Left lung (tissue), 14 donors: ENCODE measurements at places on chromosomes 6 and 20.

DNA sequence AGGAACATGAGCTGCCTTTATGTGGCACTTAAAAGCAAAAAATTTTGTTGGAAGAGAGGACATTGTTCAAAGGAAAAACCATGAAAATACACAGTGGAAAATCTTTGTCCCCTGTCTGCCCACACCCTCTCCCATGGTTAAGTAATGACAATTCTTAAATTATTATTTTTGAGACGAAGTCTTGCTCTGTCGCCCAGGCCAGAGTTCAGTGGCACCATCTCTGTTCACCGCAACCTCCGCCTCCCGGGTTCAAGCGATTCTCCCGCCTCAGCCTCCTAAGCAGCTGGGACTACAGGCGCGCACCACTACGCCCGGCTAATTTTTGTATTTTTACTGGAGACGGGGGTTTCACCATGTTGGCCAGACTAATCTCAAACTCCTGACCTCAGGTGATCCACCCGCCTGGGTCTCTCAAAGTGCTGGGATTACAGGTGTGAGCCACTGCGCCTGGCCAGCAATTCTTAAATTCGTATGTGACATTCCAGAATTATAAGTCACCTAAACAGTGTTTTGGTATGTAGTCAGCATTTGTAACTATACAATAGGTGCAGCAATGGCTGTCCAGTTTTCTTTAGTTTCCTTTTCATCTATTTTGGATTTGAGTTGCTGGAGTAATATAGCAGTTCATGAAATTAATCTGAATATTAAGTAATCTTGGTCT lies 636 bp upstream of the SSR1 start:
- DNase-seq, result no peak

GRCh38 chr6:99905209-99906106 lies 88.6 kb downstream of the MCHR2 start:
- DNase-seq, result no peak

GRCh38 chr6:154538640-154539191 lies 28.2 kb upstream of the CNKSR3 start:
- no peak for DNase-seq

DNA sequence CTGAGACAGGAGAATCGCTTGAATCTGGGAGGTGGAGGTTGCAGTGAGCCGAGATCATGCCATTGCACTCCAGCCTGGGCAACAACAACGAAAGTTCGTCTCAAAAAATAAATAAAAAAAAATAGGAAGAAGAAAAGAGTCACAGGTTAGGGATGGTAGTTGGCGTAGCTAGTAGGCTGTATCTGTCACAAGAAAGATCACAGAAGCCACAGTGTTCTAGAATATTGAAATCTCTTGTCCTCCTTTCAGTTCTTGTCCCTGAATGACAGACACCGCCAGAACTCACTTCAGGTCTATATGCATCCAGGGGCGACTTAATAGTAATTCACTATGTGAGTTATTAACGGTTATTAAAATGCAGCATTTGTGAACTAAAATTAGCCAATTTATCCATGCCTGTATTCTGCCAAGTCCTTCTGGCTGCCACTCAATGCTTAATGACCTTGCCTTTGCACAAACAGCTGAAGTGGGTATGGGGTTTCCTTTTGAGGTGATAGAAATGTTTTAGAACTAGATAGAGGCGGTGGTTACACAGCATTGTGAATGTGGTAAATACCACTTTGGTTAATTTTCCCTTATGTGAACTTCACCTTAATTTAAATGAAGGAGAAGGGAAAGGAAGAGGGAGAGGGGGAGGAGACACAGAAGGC lies 41.3 kb upstream of the ZMYND8 start:
- DNase-seq, result no peak

DNA sequence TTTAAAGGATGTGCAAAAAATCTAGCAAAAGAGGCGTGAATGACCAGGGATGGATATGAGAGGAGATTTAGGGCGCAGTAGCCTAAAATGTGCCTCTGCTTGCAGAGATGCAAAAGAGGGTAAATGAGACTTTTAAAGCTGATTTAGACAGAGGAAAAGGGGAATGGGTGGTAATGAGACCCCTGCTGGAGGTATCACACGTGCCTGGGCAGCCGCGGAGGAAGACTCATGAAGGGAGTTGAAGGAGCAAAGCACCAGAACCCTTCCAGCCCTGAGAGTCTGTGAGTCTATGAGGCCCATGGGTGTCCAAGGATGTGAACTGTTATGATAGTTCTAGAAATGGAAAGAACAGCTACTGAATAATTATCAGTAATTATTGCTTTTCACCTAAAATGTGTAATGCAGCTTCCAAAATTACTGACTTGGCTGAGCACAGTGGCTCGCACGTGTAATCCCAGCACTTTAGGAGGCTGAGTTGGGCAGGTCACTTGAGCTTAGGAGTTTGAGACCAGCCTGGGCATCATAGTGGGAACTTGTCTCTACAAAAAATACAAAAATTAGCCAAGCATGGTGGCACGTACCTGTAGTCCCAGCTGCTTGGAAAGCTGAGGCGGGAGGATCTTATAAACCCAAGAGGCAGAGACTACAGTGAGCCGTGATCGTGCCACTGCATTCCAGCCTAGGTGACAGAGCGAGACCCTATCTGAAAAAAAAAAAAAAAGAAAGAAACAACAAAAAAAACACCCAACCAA lies 38.2 kb upstream of the TIAM2 start:
- no peak for DNase-seq

GRCh38 chr6:25302677-25303128 lies 23.5 kb downstream of the CARMIL1 start:
- DNase-seq, result no peak

GRCh38 chr20:19211661-19212468 lies 577 bp upstream of the SLC24A3 start:
- peak; percentile 68 for DNase-seq

DNA sequence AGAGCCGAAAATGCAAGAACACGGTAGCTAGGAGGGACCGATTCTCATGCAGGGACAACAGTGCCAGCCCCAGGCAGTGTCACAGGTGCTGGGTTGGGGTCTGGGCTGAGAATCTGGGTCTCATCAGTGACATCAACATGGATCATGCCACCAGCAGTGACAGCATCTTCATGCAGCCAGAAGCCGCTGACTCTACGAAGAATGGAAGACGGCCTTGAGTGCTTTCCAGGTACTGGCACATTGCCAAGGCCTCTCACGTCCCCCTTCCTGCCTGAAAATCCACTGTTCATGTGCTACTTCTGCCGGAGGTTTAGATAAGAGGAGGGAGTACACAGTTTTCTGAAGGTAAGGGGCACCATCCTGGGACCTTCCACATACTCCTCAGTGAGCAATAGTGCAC lies 141.1 kb upstream of the FOXQ1 start:
- peak; percentile 66 for DNase-seq

GRCh38 chr6:87673237-87673636 lies 28.8 kb downstream of the AKIRIN2 start:
- DNase-seq, result no peak

DNA sequence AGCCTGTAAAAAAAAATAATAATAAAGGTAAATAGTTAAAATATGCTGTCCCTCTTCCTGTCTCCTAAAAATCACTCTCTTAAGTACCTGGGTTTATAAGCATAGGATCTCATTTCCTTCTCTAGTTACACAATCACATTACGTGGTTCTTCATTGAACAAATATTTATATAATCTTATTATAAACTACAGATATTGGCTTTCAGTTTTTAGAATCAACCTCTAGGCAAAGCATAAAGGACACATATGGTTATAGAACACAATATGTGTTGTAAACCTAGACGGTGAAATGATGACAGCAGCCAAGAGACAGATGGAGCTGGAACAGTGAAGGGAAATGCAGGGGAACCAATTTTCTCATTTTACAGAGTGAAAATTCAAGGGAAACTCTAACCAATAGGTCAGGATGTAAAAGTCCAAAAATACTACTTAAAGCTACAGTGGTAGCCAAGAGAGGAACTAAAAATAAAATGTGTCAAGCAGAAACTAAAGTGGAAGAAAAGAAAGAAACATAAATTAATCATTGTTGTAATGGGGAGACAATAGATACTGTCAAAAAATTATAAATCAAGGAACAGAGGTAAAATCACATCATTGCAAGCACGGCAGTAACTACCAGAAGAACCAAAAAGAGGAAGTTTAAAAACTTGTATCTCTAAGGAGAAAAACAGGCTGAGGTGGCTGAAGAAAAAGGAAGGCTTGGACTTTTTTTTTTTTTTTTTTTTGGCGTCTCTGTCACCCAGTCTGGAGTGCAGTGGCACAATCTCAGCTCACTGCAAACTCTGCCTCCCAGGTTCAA lies 82.8 kb upstream of the CDYL start:
- no peak for DNase-seq

DNA sequence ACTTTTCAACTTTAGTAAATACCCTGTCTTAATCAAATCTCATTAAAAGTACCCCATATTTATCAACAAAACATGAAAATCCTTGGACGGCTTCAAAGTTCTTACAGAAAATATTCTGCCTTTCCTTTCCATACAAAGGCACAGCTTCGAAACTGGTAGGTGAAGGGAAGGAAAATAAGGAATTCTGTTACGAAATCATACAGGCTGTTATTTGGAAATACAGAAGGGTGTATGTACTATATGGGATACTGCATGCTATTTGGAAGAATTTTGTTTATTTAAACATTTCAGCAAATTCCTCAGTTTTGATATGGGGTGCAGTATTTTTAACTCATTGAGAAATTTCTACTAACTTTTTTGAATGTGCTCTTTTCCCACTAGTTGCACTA lies 138.4 kb upstream of the BTN3A2 start:
- DNase-seq, result no peak

GRCh38 chr6:18595774-18596530 lies 208.8 kb downstream of the RNF144B start:
- no peak for DNase-seq

- DNase-seq, result no peak
These were observed 38.5 kb upstream of the CAP2 start for GRCh38 chr6:17354700-17355403.

DNA sequence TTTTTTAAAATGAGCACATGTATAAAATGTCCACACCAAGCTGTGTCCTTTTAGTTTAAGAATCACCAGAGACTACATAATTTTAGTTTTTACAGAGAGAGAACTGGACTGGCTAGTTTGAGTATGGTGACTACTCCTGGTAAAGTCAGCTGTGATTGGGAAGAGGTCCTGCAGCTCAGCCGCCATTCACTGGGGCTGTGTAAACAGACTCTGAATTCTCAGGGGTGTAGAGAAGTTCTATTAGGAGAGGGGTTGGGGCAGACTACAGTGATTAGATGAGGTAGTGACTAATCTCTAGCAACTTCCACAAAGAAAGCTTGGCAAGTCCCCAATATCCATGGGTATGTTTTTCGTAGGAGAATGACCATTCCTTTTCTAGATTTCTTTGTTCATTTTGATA lies 341.2 kb upstream of the MAP3K7 start:
- no peak for DNase-seq

- no peak for DNase-seq
These were observed 72.6 kb downstream of the SHPRH start for GRCh38 chr6:145891565-145891964.

DNA sequence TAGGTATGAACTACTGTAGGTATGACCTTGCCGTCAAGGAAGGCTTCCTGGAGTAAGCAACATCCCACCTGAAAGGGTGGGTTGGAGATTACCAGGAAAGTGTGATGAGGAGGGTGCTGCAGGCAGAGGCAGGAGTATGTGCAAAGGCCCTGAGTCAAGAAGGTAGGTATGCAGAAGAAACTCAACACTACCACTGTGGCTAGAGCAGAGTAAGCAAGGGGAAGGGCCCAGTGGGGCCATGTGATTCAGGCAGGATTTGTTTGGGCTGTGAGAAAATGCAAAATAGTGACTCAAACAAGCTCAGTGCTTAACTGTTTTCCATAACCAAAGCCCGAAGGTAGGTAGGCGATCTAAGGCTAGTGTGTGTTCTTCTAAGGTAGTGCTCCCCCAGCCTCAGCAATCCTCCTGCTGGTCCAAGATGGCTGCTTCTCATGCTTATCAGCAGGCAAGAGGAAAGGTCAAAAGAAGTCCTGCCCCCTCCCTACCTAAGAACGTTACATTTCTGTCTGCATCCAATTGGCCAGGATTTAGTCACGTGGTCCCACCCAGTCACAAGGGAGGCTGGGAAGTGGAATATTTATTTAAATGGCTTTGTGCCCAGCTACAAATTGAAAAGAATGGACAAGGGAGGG lies 36.2 kb upstream of the HMGA1 start:
- no peak for DNase-seq

DNA sequence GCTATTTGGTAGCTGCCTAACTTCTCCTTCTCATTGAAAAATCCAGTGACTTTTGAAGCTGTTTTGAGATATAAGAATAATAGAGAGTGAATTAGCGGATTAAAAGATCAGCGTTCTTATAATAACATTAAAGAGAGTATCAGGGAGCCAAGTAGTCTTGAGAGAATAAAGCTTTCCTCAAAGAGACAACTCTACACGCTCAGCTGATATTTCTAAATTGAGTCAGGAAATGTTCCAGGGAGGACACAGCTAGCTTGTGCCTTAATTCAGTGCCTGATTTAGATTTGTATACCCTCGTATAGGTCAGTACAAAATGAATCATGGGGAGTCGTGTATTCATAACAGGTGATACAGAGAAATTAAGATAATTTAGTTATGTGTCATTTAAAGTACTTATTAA lies 75.1 kb upstream of the QKI start:
- no peak for DNase-seq

DNA sequence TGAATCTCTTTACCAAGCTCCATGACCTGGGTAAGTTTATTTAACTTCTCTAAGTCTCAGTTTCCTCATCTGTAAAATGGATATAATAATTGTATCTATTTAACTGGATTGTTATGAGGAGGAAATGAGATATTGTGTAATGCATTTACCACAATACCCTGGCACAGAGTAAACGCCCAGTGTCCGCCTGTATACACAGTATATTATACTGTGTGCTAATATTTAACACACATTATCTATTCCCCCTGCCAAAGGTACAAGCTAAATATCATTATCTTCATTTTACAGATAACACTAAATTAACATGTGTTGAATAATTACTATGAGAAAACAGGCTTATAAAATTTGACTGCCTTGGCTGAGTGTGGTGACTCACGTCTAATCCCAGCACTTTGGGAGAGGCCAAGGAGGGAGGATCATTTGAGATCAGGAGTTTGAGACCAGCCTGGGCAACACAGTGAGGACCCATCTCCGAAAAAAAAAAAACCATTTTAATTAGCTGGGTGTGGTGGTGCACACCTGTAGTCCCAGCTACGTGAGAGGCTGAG lies 38.7 kb upstream of the TNFRSF21 start:
- no peak for DNase-seq

DNA sequence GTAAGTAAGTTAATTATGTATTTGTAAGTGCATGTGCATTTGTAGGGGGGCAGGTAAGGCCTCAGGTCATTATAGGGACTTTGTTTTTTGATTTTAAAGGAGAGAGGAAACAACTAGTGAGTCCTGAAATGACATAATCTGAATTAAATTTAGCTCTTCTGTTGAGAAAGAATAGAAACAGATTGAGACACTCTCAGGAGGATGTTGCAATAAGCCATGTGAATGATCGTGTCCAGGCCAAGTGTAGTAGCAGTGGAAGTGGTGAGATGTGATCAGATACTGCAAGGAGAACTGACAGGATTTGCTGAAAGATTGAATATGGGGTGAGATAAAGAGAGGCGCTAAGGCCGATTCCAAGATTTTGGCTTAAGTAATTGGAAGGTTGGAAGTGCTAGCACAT lies 2.6 kb upstream of the CENPW start:
- peak; percentile 76 for DNase-seq

- DNase-seq, result peak; percentile 38
These were observed 428.1 kb upstream of the NOX3 start for GRCh38 chr6:155883741-155884140.
